Fibroblast of the aortic adventitia (primary cell): ENCODE measurements at places on chromosomes 2 and 18. TPM values are rescaled to one million over a fixed set of nuclear protein-coding genes. Genes with fewer than 3 reads are reported as not detected.

- DNase-seq: no peak
These were observed 651 bp upstream of the TXNL1 start for GRCh38 chr18:56639104-56639381.

DNA sequence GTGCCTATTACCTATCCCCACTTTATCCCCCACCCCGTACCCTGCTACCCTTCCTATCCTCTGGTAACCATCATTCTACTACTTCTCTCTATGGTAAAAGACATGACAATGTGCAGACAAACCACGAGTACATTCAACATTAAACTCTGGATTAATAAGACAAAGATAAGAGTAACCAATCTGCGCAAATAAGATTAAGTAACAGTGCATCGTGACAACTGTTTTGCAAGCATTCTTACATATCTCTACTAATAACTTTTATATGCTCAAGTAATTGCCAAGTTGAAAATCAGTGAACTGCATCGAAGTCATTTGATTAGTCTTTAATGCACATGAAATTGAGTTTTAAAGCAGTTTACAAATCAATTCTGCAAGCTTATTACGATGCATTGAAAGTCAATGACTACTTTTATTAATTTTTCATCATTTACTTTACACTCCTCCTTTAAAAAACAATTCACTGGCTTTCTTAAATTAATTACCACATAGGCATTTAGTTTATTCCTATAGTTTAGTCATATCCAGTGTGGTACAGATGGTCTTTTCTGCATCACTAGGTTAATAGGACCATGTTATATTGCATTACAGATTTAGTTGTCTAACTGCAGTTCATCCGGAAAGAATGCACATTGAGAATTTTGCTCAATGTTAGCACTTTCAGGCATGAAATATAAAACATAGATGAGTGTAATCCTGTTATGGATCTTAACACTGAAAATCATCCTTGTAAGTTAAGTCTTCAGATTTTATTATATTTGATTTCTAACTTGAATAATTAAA lies 178.1 kb downstream of the GCA start:
- no peak for DNase-seq

DNA sequence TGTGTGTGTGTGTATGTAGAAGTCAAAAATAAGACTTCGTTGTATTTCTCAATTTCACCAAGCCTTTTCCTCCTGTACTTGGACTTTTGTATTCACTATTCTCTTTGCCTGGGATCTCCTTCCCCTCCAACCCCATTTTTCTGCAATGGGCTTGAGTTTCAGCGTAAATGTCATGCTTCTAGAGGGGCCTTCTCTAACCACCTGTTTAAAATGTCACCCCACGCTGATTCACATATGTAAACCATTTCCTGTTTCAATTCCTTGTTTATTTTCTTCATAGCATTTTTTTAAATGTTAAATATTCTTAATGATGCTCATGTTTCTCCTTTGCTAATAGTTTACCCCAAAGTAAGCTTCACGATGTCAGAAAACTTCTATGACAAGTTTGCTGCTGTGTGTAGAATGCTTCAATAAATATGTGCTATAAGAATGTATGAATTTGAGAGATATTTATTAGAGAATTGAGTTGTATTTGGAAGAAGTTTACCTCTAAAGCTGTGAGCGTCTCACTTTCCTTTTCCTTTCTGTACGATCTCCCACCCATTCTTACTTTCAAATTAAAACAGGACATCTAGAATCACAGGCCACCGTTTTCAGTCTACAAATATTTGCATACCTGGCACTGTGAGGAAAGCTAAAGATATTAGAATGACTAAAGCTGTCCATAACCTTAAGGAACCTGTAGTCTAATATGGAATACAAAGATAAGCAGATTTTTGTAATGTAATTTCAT lies 762.4 kb downstream of the LRRTM4 start:
- DNase-seq: no peak

- DNase-seq: no peak
These were observed 31.8 kb downstream of the CREG2 start for GRCh38 chr2:101355401-101356054.

DNA sequence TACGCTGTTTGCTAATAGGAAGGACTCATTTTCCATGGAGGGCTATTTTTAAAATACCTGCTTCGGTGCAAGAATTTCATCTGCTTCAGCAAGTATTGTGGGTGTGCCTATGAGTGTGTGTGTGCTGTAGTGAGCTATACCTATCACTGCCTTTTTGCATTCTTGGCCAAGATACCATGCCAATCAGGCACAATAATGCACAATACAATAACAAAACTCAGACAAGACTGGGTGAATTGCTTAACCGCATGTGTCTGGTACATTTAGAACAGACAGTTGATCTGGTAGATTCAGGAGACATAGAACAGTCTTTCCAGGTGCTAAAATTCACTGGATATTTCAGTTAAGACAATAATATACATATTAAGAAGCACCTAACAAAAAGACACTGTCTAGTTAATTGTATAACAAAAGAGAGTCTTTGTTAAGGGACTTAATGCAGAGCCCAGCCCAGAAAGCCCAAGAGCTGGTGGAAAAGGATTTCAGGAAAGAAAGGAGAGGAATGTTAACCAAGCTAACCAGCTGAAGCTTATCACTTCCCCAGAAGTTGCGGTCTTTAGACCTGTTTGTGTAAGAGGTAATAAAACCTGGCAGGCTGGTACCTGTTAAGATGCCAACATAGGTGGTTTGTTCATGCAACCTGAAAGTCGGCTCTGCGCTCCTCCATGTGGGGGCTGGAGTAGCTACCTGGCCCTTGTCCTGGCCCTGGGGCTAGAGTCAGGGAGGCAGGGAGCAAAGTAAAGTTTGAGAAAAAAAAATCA lies 153.3 kb upstream of the RBMS1 start:
- DNase-seq: no peak

GRCh38 chr2:236577481-236578410 lies 8.1 kb downstream of the ACKR3 start:
- DNase-seq: no peak

DNA sequence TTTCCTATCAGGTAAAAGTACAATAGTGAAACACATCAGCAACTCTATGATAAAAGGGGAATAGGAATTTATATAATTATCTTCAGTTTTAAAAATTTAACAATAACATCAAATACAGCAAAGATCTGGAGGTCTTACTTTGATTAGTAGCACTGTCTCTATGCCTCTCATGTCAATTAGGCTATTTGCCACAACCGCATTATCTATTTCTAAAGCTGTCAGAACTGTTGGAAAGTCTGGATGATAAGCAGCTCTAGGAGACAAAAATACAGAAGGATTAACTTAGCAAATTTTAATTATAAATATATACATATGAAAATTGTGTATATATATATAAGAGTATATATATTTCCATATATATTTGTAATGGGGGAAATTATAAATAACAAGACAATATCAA lies 45.1 kb downstream of the SMC6 start:
- DNase-seq: no peak

DNA sequence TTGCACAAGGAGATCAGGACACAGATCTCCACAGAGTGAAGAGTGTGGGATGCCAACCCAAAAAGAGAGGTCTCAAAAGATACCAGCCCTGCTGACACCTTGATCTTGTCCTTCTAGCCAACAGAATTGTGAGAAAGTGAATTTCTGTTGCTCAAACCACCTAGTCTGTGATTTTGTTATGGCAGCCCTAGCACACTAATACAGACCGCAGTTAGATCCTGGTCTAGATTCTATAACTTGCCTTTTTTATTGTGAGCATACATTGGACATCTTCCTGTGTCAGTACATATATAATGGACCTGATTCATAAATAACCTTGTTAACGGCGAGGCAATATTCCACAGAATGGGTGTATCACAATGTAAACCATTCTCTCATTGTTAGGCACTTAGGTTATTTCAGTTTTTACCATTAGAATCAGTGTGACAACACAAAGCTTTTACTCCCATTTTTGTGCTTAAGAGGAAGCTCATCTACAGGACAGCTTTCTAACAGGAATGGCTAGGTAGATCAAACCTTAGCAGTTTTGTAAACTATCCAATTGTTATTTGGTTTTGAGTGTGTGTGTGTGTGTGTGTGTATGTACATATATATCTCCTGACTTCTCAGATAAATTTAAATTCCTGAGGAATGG lies 89.0 kb downstream of the ACSL3 start:
- no peak for DNase-seq

- DNase-seq: no peak
These were observed 84.4 kb downstream of the TGOLN2 start for GRCh38 chr2:85243101-85244072.

- DNase-seq: no peak
These were observed 181.7 kb upstream of the ALPP start for GRCh38 chr2:232196802-232197201.

- DNase-seq: no peak
These were observed 397.2 kb upstream of the CDH19 start for GRCh38 chr18:67001052-67001451.

UGT1A1 gene
- total RNA-seq: not detected in 2 replicates

SKOR2 gene
- total RNA-seq: not detected in 2 replicates

NEB gene
- 0.27 and 0.41 TPM in 2 replicates for total RNA-seq

IL36A gene
- total RNA-seq: 2.0 TPM in 1 of 2 replicates, not detected in the other
